ENCODE measurements at places on chromosomes 2 and 18.

- no peak for DNase-seq
Observed at GRCh38 chr2:2828774-2829368, 497.8 kb upstream of the MYT1L start.

DNA sequence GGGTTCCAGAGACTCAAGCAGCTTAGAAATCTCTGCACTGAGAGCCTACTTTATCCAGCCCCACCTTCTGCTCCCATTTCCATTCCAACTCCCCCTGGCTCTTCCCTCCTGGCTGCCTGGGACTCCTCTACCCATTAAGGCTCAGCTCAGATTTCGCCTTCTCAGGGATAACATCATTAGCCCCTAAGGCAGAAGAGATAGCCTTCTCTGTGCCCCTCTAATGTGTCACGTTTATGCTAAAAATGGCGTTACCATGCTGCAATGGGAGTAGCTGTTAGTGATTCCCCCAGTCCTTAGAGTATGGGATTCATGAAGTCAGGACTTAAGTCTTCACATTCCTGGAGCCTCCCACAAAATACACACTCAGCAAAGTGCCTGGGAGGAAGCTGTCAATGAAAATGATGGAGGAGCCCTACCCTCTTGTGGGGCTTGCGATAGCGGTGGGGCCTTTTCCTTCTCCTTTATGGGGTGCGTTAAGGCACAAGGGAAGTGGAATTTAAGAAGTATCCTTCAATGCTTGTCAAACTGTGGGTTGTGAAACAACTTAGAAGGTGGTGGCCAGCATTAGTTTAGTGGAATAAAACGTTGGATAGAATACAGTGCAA, 144.7 kb upstream of the COPS8 start:
- DNase-seq, result no peak

- no peak for DNase-seq
Observed at GRCh38 chr18:74990563-74991081, 218.3 kb downstream of the PTGR3 start.

DNA sequence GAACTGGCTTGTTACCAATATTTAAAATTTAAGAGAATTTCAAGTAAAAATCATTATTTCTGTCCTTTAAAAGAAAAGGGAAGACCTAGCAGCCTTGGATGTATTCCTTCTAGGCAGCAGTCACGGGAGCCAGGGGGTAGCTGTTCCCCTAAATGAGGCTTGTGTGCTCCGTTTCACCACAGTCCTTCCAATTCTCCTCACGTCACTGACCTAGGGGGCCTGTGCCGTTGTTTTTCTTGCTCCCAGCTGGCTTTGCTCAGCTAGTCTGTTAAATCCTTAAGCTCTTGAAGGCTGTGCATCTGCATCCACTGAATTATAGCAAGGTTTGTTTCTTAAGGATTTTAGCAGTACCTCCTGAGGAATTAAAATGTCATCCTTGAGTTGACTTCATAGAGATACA, 9.9 kb downstream of the KLHL23 start:
- no peak for DNase-seq

DNA sequence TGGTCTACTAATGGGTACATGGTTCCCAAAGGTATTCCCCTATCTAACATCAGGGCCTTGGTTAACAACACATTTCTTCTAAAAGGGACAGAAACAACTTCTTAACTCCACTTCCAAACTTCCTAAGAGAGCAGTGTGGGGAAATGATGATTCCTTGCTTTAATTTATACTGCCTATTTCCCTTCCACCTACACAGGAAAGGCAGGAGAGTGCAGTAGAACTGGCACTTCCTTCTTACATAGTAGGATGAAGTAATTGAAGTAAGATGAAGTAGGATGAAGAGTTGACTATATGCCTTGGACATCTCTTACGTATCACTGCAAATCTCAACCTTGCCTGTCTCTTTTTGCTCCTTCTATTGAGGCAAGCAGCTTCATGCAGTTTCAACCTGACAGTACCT, 54.7 kb downstream of the CD28 start:
- no peak for DNase-seq

- no peak for DNase-seq
Observed at GRCh38 chr2:128901572-128902391, 583.1 kb upstream of the HS6ST1 start.

- no peak for DNase-seq
Observed at GRCh38 chr2:220178991-220179695, 551.7 kb downstream of the SLC4A3 start.

- no peak for DNase-seq
Observed at GRCh38 chr2:79368116-79368630, 144.7 kb upstream of the CTNNA2 start.

DNA sequence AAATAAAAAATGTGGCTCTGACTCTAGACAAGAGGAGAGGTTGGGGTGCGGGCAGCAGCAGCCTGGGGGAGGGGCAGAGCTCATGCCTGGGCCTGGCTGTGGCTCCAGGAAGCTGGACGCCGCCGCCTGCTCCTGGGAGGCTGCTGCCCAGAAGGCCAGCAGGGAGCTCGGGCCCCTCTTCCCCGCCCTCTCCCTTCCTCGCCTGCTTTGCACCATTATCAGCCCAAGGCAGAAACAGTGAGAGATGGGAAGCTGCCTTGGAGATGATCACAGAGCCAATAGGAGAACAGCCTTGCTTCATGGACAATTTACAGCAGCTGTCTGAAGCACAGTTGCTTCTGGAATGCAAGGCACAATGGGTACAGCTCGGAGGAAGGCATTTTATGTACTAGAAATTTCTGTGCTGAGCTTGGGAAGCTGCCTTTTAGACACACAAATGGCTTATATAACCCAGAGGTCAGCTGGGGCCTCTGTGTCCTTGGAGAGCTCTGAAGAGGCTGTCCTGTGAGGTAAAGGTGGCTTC, 55.3 kb upstream of the AFF3 start:
- DNase-seq, result peak; percentile 10

- DNase-seq, result no peak
Observed at GRCh38 chr2:95149397-95149984, 10.2 kb downstream of the ZNF514 start.

- DNase-seq, result no peak
Observed at GRCh38 chr2:10215393-10215935, 87.2 kb upstream of the HPCAL1 start.

- DNase-seq, result peak; percentile 54
Observed at GRCh38 chr2:33652830-33653229, 53.7 kb upstream of the FAM98A start.

GRCh38 chr18:8443505-8443904, 165.7 kb upstream of the RAB12 start:
- no peak for DNase-seq

DNA sequence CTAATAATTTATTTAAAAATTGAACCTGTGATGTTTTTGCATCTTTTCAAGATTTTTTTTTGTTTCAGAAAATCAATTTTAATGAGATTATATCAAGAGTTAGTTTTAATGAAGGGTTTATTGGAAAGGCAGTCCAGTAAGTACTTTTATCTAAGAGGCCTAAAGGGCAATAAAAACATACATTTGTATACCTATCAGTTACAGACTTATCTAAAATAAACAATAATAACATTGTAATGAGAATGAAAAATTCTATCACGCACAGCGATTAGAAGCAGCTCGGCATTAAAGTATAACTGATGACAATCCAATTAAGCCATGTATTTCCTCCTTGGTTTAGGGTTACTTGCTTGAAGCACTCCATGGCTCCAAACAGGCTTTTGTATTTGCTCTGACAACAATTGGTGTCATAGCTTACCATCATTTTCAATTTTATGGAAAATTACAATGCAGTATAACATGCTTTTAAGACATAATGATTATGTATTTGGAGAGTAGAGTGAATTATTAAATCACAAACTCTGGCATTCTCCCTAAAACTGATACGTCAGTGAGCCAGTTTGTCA, 629.4 kb downstream of the TSN start:
- no peak for DNase-seq

GRCh38 chr2:58032764-58033080, 13.9 kb upstream of the VRK2 start:
- no peak for DNase-seq

DNA sequence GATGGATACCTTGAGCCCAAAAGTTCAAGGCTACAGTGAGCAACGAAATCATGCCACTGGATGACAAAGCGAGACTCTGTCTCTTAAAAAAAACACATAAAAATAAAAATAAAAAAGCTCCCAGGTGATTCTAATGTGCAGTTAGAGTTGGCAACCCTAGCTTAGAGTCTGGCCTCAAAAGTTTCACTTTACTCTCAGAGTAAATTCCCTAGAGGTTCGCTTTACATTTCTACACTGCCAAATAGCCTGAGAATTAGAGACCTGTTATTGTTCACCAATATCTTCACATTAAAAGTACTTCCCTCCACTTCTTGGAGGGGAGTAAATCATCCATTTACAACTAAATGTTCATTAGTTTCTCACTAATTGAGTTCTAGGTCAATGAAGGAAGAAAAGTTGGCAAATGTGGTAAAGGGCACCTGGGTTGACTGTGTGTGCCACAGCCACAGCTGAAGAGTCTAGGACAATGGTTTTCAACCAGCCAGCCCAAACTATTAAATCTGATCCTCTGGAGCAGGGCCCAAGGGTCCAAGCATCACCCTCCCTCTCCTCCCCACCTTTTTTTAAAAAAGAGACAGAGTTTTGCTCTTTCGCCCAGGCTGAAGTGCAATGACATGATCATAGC, 15.2 kb upstream of the TMEM37 start:
- no peak for DNase-seq

GRCh38 chr2:27380626-27381545, at the start of gene ZNF513:
Gene ZNF513 (minus strand): TSS chr2:27380734. CDS start chr2:27380526, 208 bp downstream.
- peak; percentile 97 for DNase-seq

DNA sequence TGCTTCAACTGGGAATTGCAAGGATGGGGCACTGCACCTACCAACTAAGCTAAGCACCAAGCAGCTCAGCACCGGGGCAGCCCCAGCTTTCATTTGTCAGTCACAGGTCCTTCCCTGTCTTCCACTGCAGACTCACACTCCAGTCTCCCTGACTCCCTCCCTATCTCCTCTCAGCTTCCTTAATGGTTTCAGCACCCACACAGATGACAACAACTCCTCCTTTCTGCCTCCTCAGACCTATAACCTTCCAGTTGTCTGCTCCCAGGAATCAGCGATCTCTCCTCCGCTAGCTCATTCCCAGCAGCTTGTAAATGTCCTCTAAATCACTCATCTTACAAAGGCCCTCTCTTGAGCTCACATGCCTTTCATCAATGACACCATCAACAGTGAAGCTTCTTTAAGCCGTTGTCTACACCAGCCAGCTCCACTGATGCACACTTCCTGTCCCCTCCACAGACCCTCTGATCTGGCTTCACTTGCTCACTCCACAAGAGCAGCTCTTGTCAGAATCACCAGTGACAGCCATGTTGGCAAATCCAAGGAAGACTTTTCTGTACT, 32.1 kb downstream of the CLASP1 start:
- DNase-seq, result no peak

DNA sequence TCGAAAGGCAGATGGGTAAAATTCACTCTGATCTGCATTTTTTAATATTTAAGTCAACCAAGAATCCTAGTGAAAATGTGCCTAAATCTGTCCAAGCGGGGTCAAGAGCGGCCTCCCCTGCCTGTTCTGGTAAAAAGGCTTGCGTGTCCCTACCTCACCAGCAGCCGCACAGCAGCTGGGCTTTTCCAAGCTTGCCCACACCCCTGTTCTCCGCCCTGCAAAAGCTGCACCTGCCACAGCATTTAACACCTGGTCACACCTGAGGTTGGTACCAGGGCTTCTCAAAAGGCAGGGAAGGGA, 25.8 kb upstream of the TMEM182 start:
- DNase-seq, result no peak

DNA sequence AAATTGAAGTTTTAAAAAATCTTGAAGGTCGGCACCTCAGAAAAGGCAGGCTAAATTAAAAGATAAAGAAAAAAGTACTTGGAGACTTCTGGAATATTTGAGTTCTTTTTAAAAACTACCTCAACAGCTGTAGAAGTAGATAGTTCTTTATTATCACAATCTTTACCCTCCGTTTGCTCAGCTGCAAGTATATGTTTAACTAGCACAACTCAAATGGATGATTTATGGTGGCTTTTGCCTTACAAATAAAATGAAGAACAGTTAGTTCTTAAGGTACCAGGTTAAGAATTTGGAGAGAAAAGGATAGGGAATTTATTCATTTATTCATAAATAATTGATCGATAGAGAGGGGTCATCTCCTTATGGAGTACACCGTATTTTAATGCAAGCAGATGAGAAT, 237.6 kb upstream of the FOSL2 start:
- DNase-seq, result no peak

DNA sequence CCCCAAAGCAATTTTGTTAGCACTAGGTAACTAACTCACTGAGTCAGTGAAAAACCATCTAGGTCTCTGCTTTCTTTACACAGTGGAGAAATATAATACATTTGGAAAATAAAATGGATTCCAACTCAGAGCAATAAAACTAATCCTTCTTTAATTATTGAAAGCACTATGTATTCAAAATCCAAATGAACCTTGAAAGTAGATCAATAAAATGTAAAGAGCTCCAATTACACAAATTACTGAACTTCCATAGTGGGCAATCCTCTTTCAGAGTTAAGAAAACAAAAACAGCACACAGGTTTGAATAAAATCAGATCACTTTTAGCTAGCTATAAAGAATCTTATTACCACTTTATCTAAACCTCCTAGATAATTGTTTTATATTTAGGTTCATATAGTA, 208.1 kb downstream of the NR4A2 start:
- no peak for DNase-seq

GRCh38 chr2:76251342-76251741, 540.6 kb upstream of the GCFC2 start:
- DNase-seq, result no peak

- DNase-seq, result no peak
Observed at GRCh38 chr2:2650608-2651375, 319.7 kb upstream of the MYT1L start.

DNA sequence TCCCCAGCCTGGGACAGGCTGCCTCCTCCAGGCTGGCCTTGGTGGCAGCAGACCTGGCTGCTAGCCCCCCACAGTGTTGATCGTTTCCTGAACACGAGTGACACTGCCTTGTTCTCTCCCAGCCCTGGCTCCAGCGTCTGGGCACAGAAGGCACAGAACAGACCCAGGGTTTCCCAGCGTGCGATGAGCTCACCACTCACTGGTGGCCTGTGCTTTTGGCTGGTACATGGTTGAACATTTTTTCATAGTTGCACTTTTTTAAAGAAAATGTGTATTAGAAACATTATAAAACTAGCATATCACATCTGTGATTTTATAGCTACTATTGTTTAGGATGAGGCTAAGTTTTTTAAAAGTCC, 40.9 kb downstream of the SCTR start:
- DNase-seq, result no peak

DNA sequence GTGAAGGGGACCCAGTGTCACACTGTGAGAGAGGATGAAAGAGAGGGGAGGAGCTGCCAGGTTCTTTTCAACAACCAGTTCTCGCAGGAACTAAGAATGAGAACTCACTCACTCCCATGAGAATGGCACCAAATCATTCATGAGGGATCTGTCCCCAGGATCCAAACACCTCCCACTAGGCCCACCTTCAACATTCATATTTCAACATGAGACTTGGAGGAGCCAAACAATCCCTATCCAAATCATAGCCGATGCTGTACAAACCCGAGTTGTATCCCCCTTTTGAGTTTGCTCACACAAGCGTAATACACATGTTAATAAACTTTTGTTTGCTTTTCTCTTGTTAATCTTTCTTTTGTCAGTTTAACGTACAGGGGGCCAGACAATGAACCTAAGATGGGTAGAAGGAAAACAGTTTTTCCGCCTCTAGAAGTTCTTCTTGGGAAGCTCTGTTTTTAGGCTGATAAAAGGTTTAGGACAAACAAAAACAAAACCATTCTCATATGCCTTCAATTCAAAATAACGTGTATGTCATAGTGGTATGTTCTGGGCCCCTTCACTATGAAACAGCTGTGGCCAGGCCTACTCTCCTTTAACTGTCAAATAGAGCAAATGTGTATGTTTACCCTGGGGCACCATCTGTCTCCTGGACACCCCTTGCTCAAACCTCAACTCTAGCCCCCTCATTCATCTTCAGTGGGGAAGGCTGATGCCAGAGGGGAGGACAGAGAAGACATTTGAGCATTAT, 9.1 kb upstream of the TMEM37 start:
- DNase-seq, result no peak

Data from fibroblast of gingiva (primary cell).